ENCODE measurements at places on chromosomes 16 and 17. TPM values are rescaled to one million over a fixed set of nuclear protein-coding genes. Genes with fewer than 3 reads are reported as not detected.

Gene TMEM88
- 0.16 TPM for total RNA-seq

Gene ZNF750
- total RNA-seq, result 0.09 TPM

Gene CTRL
- 2.3 TPM for total RNA-seq

Gene CCT6B
- total RNA-seq, result 1.5 TPM

Gene KCNH6
- total RNA-seq, result not detected

Gene CDH8
- total RNA-seq, result not detected

Gene CTRB1
- not detected for total RNA-seq

Gene ACD
- 10.6 TPM for total RNA-seq

Gene ALOX15B
- total RNA-seq, result not detected

Gene KRT24
- total RNA-seq, result not detected
